Stimulated activated CD4-positive, alpha-beta T cell treated with anti-CD3 and anti-CD28 coated beads, Interleukin-2, amount 100 ng/mL, for 24 hours (primary cell): ENCODE measurements at places on chromosomes 2 and 18.

- no peak for DNase-seq
Measured at GRCh38 chr2:67057901-67058703, 339.0 kb upstream of the ETAA1 start.

GRCh38 chr2:84212611-84213314, 246.3 kb downstream of the SUCLG1 start:
- no peak for DNase-seq

GRCh38 chr2:40201425-40201824, 250.5 kb downstream of the SLC8A1 start:
- no peak for DNase-seq

DNA sequence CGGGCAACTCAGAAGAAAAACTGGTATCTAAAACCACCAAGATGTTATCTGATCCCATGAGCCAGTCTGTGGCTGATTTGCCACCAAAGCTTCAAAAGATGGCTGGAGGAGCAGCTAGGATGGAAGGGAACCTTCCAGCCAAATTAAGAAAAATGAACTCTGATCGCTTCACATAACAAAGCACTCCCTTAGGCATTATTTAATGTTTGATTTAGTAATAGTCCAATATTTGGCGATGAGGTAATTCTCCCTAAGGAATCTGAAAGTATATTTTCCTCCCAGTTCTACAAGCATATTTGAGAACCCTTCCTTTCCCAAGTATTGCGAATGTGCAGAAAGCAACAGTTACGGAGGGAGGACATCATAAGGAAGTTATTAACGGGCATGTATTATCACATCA, 156.6 kb downstream of the KCNJ3 start:
- DNase-seq: no peak

DNA sequence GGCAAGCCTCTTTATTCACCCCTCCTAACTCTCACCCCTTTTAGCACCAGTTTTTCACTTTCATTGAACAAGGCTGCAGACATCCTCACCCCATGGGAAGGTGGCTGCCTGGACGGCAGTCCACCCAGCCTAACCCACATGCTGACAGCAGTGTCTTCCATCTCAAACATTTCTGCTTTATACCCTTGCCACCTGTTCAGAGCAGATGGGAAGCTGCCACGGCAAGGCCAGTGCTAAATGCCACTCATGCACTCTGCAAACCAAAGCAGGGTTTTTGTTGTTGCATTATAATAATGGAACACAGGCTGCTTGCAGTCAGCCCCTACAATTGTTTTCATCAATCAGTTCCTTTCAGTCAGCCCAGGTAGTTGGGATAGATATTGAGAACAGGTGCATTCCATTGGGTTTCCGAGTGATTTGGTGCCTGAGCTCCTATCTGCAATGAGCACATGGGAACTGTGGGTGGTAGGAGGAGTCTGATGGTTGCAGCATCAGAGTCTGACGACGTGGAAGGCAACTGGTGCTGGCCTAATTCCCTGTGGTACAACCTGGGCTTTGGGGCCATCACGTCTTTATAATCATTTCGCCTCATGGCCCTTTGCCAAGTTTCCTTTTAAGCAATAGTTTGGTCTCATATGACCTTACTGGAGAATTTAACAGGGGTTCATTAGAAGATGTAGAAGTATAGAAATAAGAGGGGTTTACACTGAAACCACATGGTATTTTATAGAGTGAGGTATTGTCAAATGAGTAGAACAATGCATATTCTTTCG, 252.5 kb upstream of the SP5 start:
- DNase-seq: no peak

- DNase-seq: no peak
Measured at GRCh38 chr2:188269004-188269403, 22.7 kb upstream of the GULP1 start.

GRCh38 chr2:71629771-71630453, 176.6 kb downstream of the DYSF start:
- DNase-seq: no peak

GRCh38 chr2:178807227-178808008, at the start of gene TTN:
Gene TTN, minus strand, starts transcription at chr2:178807423. Its CDS starts 2,781 bp downstream, at chr2:178804642.
- DNase-seq: no peak

DNA sequence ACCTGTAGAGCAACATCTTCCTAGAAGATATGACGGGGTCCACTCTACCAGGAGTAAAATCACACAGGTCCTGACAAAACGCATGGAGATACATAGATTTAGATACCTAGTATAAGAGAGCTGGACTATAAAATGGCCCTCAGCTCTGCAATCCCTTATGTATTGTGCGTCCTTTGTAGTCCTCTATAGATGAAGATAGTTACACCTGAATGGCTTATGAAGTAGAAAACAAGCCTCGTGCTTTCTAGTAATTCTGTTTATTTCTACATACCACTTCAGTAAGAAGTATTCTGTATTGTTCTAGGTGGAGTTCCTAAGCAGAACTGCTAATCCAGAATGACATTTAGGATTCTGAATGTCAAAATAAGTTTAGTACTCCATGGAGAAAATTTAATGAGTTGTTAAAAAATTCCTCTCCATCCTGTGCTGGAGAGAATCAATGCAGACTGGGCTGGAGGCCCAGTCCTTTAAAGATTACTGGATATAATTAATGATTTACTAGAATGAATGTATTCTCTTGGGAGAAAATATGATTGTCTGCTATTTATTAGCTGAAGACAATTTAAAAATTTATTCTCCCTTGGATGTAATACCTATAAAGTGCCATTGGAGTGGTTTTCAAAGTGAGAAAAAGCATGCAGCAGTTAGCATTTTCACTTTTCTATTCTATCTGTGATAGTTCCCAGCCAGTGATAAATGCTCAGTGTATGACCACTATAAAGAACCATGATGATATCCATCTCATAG, 147.3 kb upstream of the UNC80 start:
- DNase-seq: no peak

- no peak for DNase-seq
Measured at GRCh38 chr18:24514439-24514838, 54.0 kb downstream of the HRH4 start.

DNA sequence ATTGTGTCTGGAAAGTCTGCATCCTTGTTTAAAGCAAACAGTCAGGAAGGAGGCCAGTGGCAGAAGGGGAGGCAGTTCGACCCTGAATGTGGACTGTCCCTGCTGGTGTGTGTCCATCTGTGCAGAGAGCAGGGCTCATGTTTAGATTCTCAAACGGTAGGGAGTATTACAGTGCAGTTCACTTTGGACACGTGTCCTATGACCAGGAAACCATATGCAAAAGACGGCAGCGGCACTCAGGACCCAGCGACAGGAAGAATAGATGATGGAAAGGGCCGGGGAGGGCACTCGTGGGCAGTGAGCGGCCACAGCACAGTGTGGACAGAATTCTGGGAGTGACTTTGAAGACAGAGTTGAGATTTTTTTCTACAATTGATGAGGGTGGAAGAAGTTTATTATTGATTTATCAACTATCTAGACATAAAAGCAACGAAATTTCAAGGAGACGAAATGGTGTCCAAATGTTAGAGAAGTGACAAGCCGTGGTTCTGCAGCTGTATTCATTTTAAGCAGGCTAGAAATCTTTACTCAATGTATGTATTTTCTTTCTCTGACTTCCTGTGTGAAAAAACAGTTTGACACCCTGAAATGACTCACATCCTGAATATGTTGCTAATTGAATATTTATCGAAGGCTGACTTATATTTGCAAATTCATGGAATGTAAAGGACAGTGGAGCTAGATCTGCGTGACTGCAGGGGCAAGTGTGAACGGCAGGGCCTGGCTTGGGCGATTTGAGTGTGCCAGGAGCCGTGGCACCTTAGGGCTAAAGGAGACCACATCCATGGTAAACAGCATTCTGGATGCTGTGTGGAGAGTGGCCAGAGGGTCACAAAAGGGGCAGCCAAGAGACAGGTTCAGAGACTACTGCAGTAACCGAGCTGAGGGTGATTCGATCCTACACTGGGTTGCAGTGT, 214.2 kb downstream of the PTGR3 start:
- DNase-seq: peak; percentile 22

DNA sequence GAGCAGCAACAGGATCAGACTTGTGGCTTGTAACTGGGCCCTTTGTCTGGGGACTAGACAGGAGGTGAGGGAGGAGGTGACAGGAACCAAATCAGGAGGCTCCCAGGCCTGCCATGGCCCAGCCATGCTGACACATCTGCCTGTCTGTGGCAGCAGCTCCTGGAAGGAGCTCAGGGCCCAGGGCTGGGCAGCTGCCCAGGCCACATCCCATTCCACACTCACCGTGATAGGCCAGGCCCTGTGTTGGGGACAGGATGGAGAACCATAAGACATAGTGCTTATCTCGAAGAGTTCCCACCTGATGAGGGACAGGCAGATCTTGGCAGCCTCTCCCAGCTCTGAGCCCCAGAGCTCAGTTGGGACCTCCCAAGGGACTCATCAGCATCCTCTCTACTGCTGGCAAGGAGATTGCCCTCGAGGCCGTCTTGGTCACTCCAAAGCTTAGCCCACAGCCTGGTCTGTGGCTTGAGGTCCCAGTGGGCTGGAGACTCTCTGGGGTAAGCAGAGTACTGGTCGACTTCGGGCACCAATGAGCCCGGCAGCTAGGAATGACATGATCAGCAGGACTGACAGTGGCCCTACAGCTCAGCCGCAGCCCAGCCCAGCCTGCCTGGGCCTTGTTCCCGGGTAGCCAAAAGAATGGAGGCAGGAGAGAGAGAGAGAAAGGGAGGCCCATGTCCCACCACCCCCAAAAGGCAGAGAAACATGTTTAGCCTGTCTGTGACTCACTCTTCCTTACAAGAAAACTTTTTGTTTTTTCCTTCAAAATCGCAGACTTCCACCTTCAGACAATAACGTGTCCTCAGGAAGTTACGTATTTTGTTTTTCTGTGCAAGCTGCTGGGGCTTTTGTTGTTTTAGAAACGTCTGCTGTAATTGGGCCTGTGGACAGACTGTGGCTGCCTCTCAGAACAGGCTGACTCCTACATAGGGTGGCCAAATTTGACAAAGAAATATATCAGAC, 82.1 kb downstream of the HS1BP3 start:
- no peak for DNase-seq

DNA sequence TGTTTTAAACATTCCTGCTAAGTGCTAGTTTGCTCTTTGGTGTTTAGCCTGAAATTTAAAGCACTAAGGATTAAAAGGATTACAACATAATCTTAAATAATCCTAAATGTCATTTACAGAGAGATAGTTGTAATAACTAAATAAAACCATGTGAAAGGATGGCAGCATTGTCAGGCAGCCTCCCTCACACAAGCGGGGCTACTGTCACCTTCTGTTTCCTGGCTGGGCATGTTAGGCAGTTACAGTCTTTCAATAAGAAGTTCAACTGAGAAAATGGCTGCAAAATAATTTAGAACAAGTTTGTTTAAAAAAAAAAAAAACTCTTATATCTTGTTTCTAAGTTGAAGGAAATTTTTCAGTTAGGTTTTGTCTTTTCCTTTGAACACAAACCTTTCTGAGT, 124.9 kb downstream of the ARHGAP15 start:
- DNase-seq: peak; percentile 24
